Hepatocyte (in vitro differentiated cells): ENCODE measurements at places on chromosomes 6 and 20.
A peak's percentile ranks its signal among the peaks of the same experiment; 100 is the strongest.

GRCh38 chr6:38722038-38722437, 6.9 kb downstream of the DNAH8 start:
- no peak for DNase-seq

GRCh38 chr6:10522929-10523573, 1.9 kb downstream of the GCNT2 start:
- DNase-seq, result peak; percentile 74

- no peak for DNase-seq
Measured at GRCh38 chr20:50067461-50067860, 45.5 kb downstream of the UBE2V1 start.

GRCh38 chr6:91023529-91023928, 436.7 kb upstream of the MAP3K7 start:
- no peak for DNase-seq

- DNase-seq, result peak; percentile 84
Measured at GRCh38 chr6:39347906-39348585, 25.5 kb upstream of the KCNK16 start.

DNA sequence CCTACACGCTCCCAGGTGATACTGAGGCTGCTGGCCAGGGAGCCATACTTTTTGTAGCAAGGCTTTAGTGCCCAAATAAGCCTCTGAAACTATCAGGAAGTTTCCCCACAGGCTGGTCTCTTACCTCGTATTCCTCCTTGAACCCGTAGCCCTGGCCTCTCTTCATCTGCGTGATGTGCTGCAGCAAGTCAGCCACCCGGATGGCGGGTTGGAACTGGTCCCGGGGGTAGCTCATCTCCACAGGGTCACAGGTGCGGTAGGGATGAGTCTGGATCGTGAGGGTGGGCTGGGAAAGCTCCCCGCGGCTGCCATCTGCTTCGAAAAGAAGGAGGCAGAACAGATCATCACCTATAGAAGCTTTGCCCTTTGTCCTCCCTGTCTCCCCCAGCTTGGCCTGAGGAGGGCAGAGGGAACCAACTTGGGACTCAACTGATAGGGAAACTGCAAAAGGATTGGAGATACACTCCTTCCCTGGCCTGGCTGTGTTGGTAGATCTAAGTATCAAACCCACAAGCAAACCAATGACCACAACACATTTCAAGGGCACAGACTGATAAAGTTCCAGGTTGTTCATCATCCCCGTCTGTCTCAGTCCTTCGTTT, 543.2 kb upstream of the CHD6 start:
- DNase-seq, result no peak

DNA sequence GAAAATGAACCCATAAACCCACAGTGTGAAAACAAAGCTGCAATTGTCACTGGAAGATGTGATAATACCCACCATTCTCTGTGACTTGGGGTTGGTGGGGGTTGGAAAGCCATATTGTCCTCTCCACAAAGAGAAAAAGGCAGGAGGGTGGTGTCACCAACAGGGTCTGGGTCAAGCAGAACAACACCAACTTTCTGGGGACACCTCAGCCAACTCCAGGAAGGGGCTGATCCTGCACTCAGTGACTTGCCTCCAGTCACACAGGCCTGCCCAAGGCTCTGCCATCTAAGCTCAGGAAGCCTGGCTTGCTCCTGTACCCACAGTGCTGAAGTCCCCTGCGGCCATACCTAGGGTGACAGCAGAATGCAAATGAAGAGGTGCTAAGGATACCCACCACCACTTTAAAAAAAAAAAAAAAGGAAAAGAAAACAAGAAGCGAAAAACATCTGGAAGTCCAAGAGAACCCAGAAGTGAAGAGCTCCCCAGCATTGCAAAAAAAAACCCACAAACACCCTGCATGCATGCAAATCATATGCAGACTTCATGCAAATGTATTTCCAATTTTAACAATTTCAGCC, 110.6 kb downstream of the PREX1 start:
- DNase-seq, result no peak

DNA sequence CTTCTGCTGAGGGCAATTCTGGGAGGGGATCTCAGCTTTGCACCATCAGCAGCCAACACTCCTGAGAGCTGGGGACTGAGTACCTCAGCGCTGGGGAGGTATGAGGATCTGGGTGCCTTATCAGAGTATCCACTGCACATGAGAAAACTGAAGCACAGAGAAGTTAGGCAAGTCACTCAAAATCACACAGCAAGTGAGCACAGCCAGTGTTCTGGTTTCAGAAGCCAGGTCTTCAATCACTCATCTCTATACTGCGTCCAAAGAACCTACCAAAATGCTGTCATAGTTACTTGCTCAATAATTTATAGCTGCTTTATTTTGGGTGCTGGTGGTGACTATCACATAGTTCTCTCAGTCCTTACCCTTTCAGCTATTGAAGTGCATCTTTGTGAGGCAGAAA, 5.0 kb downstream of the ADTRP start:
- DNase-seq, result no peak

GRCh38 chr6:53064726-53065265, 408 bp upstream of the FBXO9 start:
- DNase-seq, result peak; percentile 98

DNA sequence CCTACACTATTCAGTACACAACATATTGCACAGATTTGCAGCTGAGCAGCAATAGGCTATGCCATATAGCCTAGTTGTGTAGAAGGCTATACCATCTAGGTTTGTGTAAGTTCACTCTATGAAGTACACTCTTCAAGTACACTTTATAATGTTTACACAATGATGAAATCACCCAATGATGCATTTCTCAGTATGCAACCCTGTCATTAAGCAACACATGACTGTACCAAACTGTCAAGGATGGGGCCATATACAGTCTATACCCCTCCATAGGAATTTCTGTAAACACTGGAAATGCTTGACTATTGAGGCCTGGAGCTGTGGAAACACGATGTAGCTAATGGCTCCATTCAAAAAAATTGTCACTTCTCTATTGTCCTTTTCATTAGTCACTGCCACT, 535.4 kb downstream of the EPM2A start:
- peak; percentile 33 for DNase-seq

GRCh38 chr6:836276-836853, 143.4 kb upstream of the EXOC2 start:
- DNase-seq, result no peak
